ENCODE measurements at places on chromosomes 6 and 20.

- DNase-seq: no peak
Measured at GRCh38 chr6:45488889-45489288, 111.2 kb upstream of the SUPT3H start.

DNA sequence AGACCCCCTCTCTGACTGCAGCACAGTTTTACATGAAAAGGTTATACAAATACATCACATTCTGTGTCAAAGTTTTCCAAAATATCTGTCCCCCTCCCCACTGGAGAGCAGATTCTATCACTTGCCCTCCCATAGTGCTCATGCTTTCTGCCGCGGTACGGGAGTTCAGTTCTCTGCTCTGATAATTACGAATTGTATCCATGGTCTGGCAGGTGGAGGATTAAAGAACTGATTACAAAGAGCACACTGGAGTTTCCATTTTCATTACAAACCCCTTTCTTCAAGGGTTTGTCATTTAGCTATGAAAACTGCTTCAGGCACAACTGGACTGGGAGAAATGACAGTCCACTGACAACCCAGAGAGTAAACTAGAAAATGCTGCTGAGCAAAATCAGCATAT lies 166.0 kb downstream of the PDSS2 start:
- DNase-seq: no peak

GRCh38 chr6:47180633-47181032 lies 129.1 kb downstream of the TNFRSF21 start:
- no peak for DNase-seq

- no peak for DNase-seq
Measured at GRCh38 chr6:132198896-132199295, 202.4 kb downstream of the MOXD1 start.

- peak; percentile 43 for DNase-seq
Measured at GRCh38 chr6:169950558-169950957, 199.1 kb downstream of the ERMARD start.

DNA sequence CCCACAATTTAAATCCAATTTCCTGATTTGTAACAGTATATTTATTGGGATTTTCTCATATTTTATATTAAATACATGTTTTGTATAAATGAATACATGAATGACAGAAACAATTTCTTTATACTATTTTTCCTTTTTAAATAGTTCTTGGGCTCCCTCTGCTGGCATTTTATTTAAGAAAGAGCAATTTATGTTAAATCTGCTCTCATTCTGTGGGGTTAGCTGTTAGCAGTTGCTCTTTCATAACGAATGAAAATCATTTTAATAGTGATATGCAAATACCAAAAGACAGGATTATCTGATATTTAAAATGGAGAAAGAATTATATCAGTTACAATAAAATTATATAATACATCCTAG lies 118.3 kb downstream of the RALGAPA2 start:
- DNase-seq: peak; percentile 33

GRCh38 chr6:128990915-128991314 lies 108.0 kb downstream of the LAMA2 start:
- no peak for DNase-seq

GRCh38 chr6:96563853-96564252 lies 925 bp downstream of the FHL5 start:
- no peak for DNase-seq

DNA sequence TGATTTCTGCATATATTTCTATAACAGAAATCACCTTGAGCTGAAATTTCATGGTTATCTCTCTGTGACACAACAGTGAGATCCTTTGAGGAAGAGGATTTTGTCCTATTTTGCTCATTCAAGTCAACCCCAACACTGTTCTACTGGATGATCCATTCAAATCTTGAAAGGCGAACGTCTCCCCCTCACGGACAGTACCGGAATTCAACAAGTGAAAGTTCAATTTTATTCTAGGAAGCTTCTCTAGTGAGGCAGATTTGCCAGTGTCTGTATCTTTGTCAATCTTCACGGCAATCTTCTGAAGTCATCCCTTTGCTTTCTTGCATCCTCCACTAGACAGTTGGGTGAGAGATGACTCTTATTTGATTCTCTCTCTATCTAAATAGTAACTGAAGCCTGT lies 91.7 kb upstream of the PDE7B start:
- DNase-seq: no peak

- no peak for DNase-seq
Measured at GRCh38 chr6:116036885-116037284, 23.8 kb downstream of the FRK start.

- no peak for DNase-seq
Measured at GRCh38 chr20:32484225-32484957, 100.7 kb downstream of the NOL4L start.

GRCh38 chr6:39922821-39923220 lies 11.4 kb downstream of the MOCS1 start:
- no peak for DNase-seq

DNA sequence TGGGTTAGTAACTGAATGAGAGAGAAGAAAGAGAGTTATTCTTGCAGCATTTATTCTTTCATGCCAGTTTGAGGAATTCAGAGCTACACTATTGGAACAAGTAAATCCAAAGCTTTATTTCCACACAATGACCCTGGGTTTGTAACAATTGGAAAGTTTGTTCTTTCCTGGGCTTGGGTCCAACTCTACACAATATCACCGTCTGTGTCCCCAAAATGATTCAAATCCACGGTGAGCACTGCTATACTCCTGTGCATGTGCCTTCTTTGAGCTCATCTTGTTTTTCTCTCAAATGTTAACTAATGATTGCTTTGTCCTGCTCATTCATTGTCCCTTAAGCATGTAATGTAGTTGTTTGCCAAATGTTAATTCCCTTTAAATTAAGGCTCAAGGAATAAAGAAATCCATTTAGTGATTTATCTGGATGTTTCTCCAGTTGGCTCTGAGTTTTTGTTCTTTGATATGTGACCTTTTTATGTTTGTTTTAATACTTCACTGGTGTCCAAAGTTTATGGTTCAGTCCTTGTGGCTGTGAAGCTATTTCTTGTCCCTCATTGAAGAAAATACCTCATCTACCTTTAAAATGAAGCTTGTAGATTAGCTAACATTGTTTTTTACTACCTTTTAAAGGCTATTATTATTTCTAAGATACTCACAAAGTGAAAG lies 20.5 kb upstream of the CRISP3 start:
- peak; percentile 16 for DNase-seq

GRCh38 chr6:18471232-18471964 lies 84.2 kb downstream of the RNF144B start:
- DNase-seq: no peak

DNA sequence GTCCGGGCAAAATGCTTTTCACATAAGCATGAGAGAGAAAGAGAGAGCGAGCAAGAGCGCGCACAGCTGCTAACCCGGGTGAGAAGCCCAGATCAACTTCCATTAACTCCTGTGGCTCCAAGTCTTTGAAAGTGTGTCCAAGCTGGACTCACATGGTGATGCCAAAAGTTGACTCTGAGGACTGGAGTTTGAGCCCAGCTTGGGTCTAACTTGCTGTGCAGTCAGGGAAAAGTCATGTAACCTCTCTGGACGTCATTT lies 357.2 kb upstream of the SULF2 start:
- no peak for DNase-seq

DNA sequence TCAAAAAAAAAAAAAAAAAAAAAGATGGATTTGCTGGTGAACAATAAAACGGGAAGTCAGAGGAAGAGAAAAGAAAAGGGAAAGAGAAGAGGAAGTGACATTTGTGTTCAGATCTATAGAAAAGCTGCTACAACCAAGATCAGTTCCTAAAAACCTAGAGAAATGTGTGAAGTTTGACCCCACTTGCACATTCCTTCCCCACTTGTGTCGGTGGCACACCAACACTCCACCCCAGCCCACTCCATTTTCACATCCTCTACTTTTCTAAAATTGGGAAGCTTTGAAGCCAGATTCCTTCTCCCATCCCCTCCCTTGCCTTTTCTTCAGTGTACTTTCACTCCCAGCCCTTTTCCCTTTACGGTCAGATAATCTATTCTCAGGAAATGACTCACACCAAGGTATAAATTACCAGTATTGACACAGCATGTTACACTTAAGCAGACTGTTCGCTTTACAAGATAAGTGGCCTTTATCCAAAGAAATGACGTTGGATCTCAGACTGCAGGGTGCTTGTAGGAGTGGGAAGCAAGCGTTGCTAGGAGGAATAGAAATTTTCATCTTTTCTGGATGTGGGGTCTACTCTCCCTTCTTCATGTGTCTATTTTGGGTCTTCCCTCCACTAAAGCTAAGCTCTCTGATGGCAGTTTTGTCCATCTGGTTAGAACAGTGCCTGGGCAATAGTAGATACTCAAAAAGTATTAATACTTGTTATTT lies 92.5 kb upstream of the ADGRF1 start:
- DNase-seq: peak; percentile 21

- DNase-seq: no peak
Measured at GRCh38 chr6:168057836-168058235, 21.2 kb downstream of the FRMD1 start.

- no peak for DNase-seq
Measured at GRCh38 chr6:41315943-41316620, 19.3 kb upstream of the NCR2 start.

DNA sequence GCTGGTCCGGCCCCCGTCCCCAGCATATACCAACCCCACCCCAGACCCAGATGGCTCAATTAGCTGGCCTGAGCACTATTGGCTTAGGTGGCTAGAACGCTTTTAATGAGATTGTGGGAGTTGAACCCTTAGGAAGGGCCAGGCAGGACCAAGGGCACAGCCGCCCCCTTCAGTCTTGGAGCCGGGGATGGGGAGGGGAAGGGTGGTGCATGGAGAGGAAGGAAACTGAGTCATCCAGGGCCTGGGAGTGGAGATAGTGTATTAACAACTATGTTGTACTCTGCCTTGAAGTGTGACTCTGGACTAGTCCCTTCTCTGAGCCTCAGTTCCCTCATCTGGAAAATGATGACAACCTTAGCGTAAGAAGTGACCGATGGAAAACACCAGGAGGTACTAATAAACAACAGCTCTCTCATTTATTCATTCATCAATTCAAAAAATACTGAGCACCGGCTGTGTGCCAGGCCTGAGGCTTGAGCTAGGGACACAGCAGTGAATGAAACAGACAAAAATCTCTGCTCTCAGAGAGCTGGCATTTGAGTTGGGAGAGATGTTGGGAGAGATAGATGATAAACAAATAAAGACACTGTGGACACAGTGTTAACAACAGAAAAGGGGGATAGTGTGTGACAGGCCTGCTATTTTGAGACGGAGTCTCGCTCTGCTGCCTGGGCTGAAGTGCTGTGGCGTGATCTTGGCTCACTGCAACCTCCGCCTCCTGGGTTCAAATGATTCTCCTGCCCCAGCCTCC lies 11.5 kb downstream of the PEDS1 start:
- DNase-seq: no peak

- no peak for DNase-seq
Measured at GRCh38 chr6:44470115-44470464, 82.6 kb downstream of the CDC5L start.

GRCh38 chr6:57303931-57304681 lies 13.3 kb upstream of the PRIM2 start:
- DNase-seq: no peak

DNA sequence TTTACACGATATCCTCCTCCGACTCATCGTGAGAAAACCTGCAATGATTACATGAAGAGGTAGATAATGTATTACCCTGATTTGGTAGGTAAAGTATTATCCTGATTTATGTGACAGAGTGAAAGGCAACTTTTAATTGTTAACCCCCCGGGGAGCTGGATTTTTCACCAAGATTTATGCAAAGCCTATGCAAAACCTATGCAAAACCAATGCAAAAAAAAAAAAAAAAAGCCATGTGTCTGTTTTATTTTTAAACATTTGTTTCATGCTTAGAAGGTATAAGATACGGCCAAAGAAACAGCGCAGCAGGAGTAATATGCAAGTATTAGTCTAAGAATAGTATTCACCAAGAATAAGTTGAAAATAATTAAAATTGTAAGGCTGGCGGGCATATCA lies 109.9 kb downstream of the IPCEF1 start:
- no peak for DNase-seq

GRCh38 chr20:37956107-37956585 lies 53.2 kb downstream of the VSTM2L start:
- DNase-seq: no peak

- DNase-seq: no peak
Measured at GRCh38 chr6:170485159-170485558, 67.9 kb downstream of the PSMB1 start.

DNA sequence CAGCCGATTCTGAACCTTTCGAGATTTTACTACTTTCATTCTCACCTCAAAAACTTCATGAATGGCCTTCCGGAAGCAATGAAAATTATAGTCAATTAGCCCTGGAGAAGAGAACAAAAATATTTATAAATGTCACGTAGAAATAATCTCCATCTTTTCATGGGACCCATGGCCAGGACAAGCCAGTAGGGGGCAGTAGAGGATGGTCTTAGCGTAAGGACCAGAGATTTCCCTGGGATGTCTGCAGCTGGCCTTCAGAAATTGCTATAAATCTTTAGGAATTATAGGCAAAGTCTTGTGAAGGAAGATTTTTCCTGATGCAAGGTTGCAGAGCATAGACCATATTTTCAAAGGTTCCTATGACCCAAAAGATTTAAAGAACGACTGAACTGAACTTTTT lies 15.6 kb upstream of the UBE2J1 start:
- DNase-seq: peak; percentile 77

DNA sequence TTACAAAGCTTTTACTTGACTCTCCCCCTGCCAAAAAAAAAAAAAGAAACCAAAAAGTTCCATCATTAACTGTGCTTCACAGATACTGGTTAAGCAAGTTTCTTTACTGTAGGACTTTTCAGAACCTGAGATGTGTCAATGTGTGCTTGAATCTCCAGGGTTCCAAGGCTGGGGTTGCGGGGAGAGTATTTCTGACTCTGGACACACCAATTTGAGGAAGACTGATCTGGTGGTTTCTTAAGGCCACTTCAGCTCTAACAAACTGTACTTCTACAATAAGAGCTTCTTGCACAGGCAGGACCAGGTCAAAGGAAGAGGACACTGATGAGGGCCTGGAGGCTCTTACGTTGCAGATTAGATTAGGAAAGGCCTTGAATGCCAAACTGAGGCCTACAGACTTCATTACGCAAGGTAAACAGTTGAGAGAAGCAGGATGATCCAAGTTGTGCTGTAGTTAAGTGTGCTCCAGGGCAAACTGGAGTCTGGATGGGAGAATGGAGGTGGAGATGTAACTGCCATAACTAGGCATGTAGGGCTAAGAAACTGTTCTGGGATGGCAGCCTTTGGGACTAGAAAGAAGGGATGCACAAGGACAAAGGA lies 24.4 kb downstream of the COMMD7 start:
- DNase-seq: no peak

All from Ammon's horn (tissue), 1 donor.